ENCODE measurements at places on chromosomes 1 and 21.
A peak's percentile ranks its signal among the peaks of the same experiment; 100 is the strongest.

GRCh38 chr1:238950017-238950416, 436.4 kb upstream of the CHRM3 start:
- no peak overlapping the region for H3K4me3 ChIP-seq
- no peaks in the 10 kb centered on the region for H3K4me1 ChIP-seq
- no peaks in the 10 kb centered on the region for H3K27me3 ChIP-seq
- no peaks in the 10 kb centered on the region for H3K36me3 ChIP-seq
- H3K27ac ChIP-seq = no peak overlapping the region

DNA sequence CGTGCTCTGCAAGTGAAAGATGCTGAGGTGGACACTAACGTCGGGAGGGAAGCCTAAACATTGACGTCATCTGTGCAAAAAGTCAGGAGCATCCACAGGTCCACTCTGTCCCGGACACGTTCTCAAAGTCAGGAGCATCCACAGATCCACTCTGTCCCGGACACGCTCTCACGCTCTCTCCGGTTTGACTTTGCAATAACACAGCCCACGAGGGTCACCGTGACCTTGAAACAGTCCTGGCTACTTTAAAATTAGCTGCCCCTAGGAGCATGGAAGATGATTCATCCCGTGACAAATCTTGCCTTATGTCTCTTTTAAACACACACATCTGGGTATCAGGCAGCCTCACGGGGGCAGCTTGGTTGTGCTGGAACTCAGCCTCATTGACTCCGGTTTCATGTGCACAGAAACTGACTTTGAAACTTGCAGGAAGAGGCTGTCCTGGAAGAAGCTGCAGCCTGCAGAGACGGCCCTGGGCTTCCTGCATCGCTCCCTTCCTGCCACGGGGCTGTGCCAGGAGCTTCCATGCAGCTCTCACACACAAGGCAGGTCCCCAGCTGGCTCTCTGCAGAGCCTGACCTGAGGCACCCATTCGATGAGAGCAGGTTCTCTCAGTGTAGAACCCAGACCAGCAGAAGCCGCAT, 18.1 kb upstream of the COL18A1 start:
- no peaks in the 10 kb centered on the region for H3K27me3 ChIP-seq
- no peaks in the 10 kb centered on the region for H3K4me1 ChIP-seq
- H3K36me3 ChIP-seq = no peaks in the 10 kb centered on the region
- no peak overlapping the region for H3K4me3 ChIP-seq
- DNase-seq = no peak

GRCh38 chr1:185595835-185596667, 138.1 kb upstream of the HMCN1 start:
- H3K36me3 ChIP-seq = no peaks in the 10 kb centered on the region
- no peaks in the 10 kb centered on the region for H3K27me3 ChIP-seq
- H3K4me3 ChIP-seq = no peak overlapping the region
- DNase-seq = peak; percentile 80

- peak overlapping the region; percentile 21 for H3K4me3 ChIP-seq
- H3K27me3 ChIP-seq = peaks cover 25% of the 10 kb centered on the region
- no peak overlapping the region for H3K27ac ChIP-seq
- no peak for DNase-seq
Measured at GRCh38 chr21:32411350-32412161, 950 bp upstream of the EVA1C start.

DNA sequence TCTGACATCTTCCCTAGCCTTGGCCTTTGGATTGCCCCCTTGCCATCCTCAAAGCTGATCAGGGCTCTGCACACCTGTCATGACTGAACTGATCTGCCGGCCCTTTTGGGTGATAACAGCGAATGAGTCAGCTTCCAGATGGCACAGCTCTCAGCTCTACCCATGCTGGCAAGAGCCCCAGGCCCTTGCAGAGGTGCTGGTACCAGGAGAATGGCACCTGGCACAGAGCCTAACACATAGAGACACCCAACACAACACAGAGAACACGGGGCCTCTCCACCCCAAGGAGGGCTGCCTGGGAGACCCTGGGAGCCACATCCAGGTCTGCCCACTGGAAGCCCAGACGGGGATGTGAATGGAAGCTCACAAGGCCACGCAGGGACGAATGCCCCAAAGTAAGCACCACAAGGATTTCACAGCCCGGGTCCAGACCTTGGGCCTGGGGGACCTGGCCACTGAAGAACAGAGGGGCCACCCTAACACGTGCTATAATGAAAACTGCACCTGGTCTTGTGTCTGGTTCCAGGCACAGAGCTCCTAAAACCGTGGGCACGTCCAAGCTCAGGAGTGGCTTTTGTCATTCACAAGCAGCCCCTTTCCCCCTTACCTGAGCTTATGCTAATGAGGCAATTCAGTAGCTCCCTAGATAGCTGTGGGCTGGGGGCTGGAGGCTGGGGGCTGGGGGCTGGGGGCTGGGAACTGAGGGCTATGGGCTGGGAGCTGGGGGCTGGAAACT, 160.5 kb downstream of the NPHP4 start:
- no peak overlapping the region for H3K27ac ChIP-seq
- H3K27me3 ChIP-seq = no peaks in the 10 kb centered on the region
- DNase-seq = no peak
- H3K4me3 ChIP-seq = no peak overlapping the region
- no peaks in the 10 kb centered on the region for H3K4me1 ChIP-seq
